Bladder microvascular endothelial cell (primary cell): ENCODE measurements at places on chromosomes 3 and 15. TPM values are rescaled to one million over a fixed set of nuclear protein-coding genes. Genes with fewer than 3 reads are reported as not detected.

The STRIT1 gene
- total RNA-seq: not detected in 2 replicates

The CNTN6 gene
- total RNA-seq: not detected in 2 replicates

The TMEM45A gene
- total RNA-seq: 0.97 and 26.1 TPM in 2 replicates

The SYNPR gene
- total RNA-seq: not detected in 2 replicates

The ITGA11 gene
- total RNA-seq: 1.6 and 34.5 TPM in 2 replicates

The RYK gene
- 52.6 and 111 TPM in 2 replicates for total RNA-seq

The PLA2G4B gene
- 0.16 and 1.7 TPM in 2 replicates for total RNA-seq

The SPINK8 gene
- total RNA-seq: not detected in 2 replicates

The BMF gene
- 5.3 and 11.1 TPM in 2 replicates for total RNA-seq

The GOLGA8A gene
- total RNA-seq: 4.9 and 12.8 TPM in 2 replicates

The LYZL4 gene
- not detected in 2 replicates for total RNA-seq
